ENCODE measurements at places on chromosomes 2 and 18.

- H3K36me3 ChIP-seq: no peaks in the 10 kb centered on the region
- no peak for DNase-seq
- no peaks in the 10 kb centered on the region for H3K4me1 ChIP-seq
- H3K27ac ChIP-seq: no peak overlapping the region
Observed at GRCh38 chr2:79619442-79619841, 106.6 kb downstream of the CTNNA2 start.

DNA sequence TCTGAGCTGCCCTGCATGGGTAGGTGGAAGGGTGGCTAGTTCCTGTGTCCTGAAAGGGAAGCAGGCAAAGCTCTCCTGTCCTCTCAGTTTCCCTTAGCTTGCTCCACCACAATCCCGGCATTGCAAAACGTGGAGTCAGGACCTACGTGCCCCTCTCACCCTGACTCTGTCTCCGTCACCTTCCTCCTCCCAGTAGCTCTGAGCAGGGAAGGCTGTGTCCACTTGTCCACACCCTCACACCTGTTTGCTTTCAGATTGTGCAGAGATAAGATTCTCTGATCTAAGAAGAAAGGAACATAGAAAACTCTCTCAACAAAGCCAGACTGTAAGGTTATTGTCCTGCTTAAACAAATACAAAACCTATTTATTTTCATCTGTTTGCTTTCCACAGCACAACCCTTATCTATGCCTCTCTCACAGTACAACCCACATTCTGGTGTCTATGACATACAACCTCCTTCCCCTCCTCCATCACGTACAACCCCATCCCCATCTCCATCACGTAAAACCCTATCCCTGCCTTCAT lies 79.0 kb downstream of the ALPK2 start:
- H3K27ac ChIP-seq: no peak overlapping the region
- no peak overlapping the region for H3K4me3 ChIP-seq
- H3K36me3 ChIP-seq: no peaks in the 10 kb centered on the region
- no peak for DNase-seq
- no peaks in the 10 kb centered on the region for H3K27me3 ChIP-seq

GRCh38 chr18:2896990-2897389 lies 50.2 kb downstream of the EMILIN2 start:
- H3K4me3 ChIP-seq: no peak overlapping the region
- H3K27ac ChIP-seq: no peak overlapping the region
- no peaks in the 10 kb centered on the region for H3K4me1 ChIP-seq

DNA sequence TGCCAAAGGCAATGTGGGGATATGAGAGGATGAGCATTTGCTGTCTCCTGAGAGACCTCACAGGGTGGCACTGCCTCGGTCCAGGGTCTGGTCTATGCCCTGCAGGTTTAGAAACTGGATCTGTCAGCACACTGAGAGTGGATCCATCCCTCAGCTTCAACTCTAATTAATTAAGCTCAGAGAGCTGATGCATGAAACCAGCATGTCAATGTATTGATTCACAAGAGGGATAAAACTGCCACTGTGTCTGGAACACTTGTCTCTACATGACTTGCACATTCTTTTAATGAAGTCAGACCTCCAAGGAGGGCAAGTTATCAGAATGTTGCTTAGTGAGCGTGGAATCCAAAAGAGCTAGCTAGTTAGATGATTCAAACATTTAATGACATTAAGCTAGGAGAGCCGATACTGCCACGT lies 22.5 kb upstream of the POLE4 start:
- H3K27ac ChIP-seq: no peak overlapping the region
- DNase-seq: no peak
- no peak overlapping the region for H3K4me3 ChIP-seq
- H3K4me1 ChIP-seq: no peaks in the 10 kb centered on the region

GRCh38 chr2:138572318-138572717 lies 70.7 kb downstream of the SPOPL start:
- DNase-seq: no peak
- no peaks in the 10 kb centered on the region for H3K4me1 ChIP-seq
- H3K27ac ChIP-seq: no peak overlapping the region
- no peaks in the 10 kb centered on the region for H3K27me3 ChIP-seq
- H3K36me3 ChIP-seq: peaks cover 9% of the 10 kb centered on the region

DNA sequence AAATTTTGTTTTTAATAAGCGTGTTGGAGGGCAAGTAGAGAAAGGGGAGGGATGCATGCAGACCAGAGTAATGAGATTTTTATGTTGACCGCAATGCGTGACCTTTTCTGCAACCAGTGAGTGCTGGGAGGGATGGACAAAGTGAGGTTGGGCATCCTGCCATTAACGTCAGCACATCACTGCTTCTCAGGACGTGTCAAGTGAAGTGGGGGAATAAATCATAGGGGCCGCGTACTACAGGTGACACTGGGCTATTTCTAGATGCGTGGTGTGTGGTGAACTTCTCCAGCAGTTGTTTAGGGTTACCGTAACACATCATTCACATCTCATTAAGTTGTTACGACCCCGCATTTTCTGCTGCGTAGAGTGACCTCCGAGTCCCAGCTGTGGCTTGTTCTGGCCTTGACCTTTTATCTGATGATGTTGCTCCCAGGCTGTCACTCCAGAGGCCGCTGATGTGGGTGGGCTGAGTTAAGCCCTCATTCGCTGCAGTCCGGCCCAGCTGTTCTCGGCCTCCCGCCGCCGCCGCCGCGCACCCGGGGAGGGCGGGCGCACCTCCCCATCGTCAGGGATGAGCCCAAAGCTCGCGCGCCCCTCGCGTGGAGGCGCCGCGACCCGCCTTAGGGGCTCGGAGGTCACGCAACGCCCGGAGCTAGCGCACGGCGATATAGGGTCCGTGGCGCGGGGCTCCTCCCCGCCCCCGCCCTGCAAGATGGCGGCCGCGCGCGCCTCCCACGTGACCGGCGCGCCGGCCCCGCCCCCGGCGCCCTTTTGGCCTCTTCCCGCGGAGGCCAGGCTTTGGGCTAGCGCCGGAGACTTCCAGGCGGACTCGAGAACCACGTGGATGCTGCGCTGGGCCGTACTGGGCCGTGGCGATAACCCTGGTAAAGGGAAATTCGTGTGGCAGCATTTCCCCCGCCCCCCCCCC lies 3.5 kb downstream of the ZCCHC2 start:
- peak; percentile 42 for DNase-seq
- peak overlapping the region; percentile 99 for H3K27ac ChIP-seq
- H3K27me3 ChIP-seq: no peaks in the 10 kb centered on the region
- H3K4me1 ChIP-seq: peaks cover 61% of the 10 kb centered on the region

GRCh38 chr2:68516051-68516955 lies 48.9 kb downstream of the APLF start:
- no peaks in the 10 kb centered on the region for H3K36me3 ChIP-seq
- no peak overlapping the region for H3K4me3 ChIP-seq
- H3K4me1 ChIP-seq: no peaks in the 10 kb centered on the region
- H3K27me3 ChIP-seq: no peaks in the 10 kb centered on the region
- H3K27ac ChIP-seq: no peak overlapping the region

- no peaks in the 10 kb centered on the region for H3K27me3 ChIP-seq
- DNase-seq: no peak
- H3K4me3 ChIP-seq: no peak overlapping the region
- H3K4me1 ChIP-seq: peaks cover 30% of the 10 kb centered on the region
- H3K36me3 ChIP-seq: peaks cover 12% of the 10 kb centered on the region
Observed at GRCh38 chr2:238242731-238243495, 3.1 kb upstream of the HES6 start.

- peaks cover 3% of the 10 kb centered on the region for H3K4me1 ChIP-seq
- H3K4me3 ChIP-seq: no peak overlapping the region
- no peaks in the 10 kb centered on the region for H3K36me3 ChIP-seq
Observed at GRCh38 chr2:221370076-221370856, 201.8 kb downstream of the EPHA4 start.

- no peaks in the 10 kb centered on the region for H3K27me3 ChIP-seq
- H3K4me1 ChIP-seq: no peaks in the 10 kb centered on the region
- DNase-seq: no peak
- no peaks in the 10 kb centered on the region for H3K36me3 ChIP-seq
Observed at GRCh38 chr2:234345921-234346320, 151.0 kb downstream of the ARL4C start.

- no peak overlapping the region for H3K4me3 ChIP-seq
- no peaks in the 10 kb centered on the region for H3K27me3 ChIP-seq
- H3K27ac ChIP-seq: no peak overlapping the region
- no peak for DNase-seq
Observed at GRCh38 chr2:117349687-117350086, 464.8 kb upstream of the DDX18 start.

GRCh38 chr2:86025229-86025820 lies 80.4 kb downstream of the POLR1A start:
- peaks cover 14% of the 10 kb centered on the region for H3K4me1 ChIP-seq
- H3K27ac ChIP-seq: no peak overlapping the region
- peaks cover 33% of the 10 kb centered on the region for H3K36me3 ChIP-seq
- DNase-seq: no peak

GRCh38 chr2:38176619-38177021 lies 100.7 kb upstream of the CYP1B1 start:
- no peak overlapping the region for H3K4me3 ChIP-seq
- no peak for DNase-seq
- H3K4me1 ChIP-seq: peaks cover 2% of the 10 kb centered on the region
- no peak overlapping the region for H3K27ac ChIP-seq
- no peaks in the 10 kb centered on the region for H3K36me3 ChIP-seq

GRCh38 chr2:60148716-60149115 lies 404.7 kb downstream of the BCL11A start:
- no peaks in the 10 kb centered on the region for H3K36me3 ChIP-seq
- H3K27me3 ChIP-seq: no peaks in the 10 kb centered on the region
- no peak overlapping the region for H3K4me3 ChIP-seq
- no peaks in the 10 kb centered on the region for H3K4me1 ChIP-seq
- H3K27ac ChIP-seq: no peak overlapping the region
- no peak for DNase-seq

DNA sequence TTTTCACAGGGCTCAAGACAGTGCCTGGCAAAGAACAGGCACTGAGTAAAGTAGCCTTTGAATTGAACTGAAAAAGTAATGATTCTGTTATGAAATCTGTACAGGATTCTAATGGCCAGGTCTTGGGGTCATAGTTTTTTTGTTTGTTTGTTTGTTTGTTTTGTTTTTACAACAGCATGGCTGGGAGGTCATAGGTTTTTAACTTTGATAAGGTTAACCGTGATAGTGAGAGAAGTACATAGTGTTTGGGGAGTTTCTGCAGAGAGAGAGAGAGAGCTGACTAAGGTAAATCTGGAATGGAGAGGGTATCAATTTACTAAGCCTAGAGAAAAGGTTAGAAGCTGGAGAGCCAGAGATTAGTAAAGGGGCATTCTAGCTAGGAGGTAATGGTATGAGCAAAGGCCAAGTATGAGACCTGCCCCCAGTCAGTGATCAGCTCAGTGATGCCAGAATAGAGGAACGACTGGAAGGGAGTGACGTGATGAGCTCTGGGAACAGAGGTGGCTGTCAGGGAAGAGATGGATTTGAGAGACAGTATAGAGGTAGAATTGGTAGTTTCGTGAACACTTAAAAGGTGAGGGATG lies 25.9 kb downstream of the XRCC5 start:
- no peaks in the 10 kb centered on the region for H3K27me3 ChIP-seq
- peaks cover 75% of the 10 kb centered on the region for H3K36me3 ChIP-seq
- H3K4me1 ChIP-seq: no peaks in the 10 kb centered on the region
- H3K4me3 ChIP-seq: no peak overlapping the region

DNA sequence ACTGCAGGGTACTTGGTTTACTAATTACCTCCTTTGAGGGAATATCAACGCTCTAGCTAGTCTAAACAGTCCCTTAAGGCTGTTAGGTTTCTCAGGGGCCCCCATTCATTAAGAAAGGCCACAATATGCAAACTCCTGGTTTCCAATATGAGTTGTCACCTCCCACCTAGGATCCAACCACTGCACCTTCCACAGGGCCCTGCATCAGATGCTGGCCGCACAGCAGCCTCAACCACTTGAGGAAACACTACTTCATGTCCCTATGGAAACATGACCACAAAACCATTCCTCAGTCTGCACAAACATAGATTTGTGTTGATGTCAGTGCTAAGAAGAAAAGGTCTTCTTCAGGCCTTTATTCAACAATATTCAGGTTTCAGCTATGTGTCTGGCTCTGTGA lies 40.9 kb downstream of the STAT4 start:
- no peak for DNase-seq
- no peaks in the 10 kb centered on the region for H3K4me1 ChIP-seq
- H3K27me3 ChIP-seq: no peaks in the 10 kb centered on the region
- H3K4me3 ChIP-seq: no peak overlapping the region
- H3K36me3 ChIP-seq: no peaks in the 10 kb centered on the region

GRCh38 chr18:13211534-13211933 lies 7.0 kb upstream of the LDLRAD4 start:
- H3K4me3 ChIP-seq: no peak overlapping the region
- no peaks in the 10 kb centered on the region for H3K27me3 ChIP-seq
- DNase-seq: no peak
- no peaks in the 10 kb centered on the region for H3K36me3 ChIP-seq
- peaks cover 9% of the 10 kb centered on the region for H3K4me1 ChIP-seq

DNA sequence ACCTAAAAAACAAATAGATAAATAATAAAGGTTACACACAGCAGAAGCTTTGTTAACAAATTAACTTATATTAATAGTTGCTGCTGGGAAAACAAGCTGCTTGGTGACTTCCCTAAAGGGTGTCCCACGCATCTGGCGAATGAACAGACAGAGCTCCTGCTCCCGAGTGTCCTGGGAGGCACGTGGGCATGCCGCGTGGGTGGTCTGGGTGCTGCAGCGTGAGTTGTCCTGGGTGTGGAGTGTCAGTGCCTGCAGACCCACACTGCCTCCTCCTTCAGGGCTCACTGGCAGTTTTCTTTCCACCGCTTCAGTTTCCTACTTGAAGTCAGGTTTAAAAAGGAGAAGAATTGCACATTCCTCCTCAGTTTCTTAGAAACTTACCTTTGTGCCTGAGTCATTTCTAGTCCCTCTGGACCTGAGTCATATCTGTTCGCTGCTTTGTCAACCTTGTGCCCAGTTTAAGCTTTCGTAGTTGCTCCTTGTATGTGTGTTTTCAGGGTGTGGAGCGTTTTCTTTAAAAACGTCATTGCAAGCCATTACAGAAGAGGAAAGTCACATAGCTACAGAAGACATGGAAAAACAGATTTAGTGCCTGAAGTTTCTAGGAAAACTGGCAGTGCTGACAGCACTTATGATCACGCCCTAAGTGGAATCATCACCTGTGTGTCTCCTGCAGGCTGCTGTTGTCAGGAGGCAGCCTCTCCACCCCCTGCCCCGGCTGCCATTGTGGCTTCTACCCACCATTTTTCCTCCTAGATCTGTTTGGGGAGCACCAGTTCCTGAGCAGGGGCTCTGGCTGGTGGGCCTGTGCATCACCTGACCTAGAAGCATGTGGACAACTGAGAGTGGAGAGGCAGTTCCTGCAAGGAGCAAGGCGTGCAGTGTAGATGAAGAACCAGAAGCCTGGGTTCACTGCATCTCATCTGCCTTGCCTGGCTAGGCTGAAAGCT lies 24.5 kb downstream of the IMPA2 start:
- no peaks in the 10 kb centered on the region for H3K27me3 ChIP-seq
- no peak overlapping the region for H3K4me3 ChIP-seq
- no peak for DNase-seq
- peaks cover 3% of the 10 kb centered on the region for H3K36me3 ChIP-seq
- H3K27ac ChIP-seq: no peak overlapping the region

DNA sequence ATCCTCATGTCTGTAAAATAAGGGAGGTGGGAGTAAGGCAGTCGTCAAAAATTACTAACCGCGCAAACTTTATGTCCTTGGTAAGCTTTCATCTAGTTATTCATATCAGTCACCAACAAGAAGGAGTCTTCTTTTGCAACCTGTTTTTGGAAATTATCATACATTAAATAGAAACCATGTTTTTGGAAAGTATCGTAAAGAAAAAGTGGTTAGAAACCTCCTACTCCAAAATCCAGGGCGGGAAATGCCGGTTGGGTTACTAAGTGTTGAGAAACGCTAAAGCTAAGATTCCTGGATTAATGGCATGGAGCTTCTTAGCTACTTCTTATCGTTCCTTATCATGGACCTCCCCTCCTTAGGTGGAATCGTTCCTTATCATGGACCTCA lies 778 bp downstream of the BBS5 start:
- H3K27ac ChIP-seq: peak overlapping the region; percentile 65
- DNase-seq: no peak
- peaks cover 8% of the 10 kb centered on the region for H3K4me1 ChIP-seq
- peaks cover 6% of the 10 kb centered on the region for H3K36me3 ChIP-seq
- H3K27me3 ChIP-seq: no peaks in the 10 kb centered on the region
